GM12891 (cell line): ENCODE measurements at places on chromosomes 7 and 10.

DNA sequence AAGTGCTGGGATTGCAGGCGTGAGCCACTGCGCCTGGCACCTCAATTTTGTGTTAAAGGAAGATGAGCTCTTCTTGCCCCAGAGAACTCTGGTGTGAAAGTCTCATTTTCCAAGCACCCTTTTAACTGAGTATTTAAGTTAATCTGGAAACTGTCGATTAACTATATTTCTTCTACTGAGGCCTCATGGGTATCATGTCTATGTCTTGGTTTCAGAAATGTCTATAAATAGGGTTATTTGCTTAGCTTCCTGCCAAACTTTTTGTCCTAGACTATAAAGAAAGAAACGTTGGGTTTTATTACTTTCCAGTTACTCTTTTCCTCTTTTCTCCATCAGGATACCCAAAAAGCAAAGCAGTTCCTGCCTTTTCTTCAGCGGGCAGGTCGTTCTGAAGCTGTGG, 102.4 kb downstream of the LRRC4 start:
- no peak for DNase-seq

DNA sequence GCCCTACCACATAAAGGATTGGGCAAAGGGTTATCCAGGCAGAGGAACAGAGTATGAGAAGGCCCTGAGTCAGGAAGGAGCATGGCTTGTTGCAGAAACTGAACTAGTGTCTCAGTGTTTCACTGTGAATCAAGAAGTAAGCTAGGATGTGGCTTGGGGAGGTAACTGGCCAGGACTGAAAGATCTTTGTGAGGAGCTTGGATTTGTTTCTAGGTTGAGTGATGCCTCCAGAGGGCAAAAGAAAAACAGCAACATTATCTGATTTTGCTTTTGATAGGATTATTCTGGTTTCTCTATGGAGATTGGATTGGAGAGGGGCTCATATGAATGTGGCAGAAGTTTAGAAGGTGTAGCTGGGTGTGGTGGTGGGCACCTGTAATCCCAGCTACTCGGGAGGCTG, 137.9 kb upstream of the HDAC9 start:
- no peak for DNase-seq

- no peak for DNase-seq
Measured at GRCh38 chr7:1029637-1030443, 14.5 kb upstream of the GPR146 start.

GRCh38 chr7:6169805-6170520, 102.5 kb downstream of the CYTH3 start:
- no peak for DNase-seq

GRCh38 chr7:144780071-144780608, 55.7 kb downstream of the TPK1 start:
- no peak for DNase-seq

DNA sequence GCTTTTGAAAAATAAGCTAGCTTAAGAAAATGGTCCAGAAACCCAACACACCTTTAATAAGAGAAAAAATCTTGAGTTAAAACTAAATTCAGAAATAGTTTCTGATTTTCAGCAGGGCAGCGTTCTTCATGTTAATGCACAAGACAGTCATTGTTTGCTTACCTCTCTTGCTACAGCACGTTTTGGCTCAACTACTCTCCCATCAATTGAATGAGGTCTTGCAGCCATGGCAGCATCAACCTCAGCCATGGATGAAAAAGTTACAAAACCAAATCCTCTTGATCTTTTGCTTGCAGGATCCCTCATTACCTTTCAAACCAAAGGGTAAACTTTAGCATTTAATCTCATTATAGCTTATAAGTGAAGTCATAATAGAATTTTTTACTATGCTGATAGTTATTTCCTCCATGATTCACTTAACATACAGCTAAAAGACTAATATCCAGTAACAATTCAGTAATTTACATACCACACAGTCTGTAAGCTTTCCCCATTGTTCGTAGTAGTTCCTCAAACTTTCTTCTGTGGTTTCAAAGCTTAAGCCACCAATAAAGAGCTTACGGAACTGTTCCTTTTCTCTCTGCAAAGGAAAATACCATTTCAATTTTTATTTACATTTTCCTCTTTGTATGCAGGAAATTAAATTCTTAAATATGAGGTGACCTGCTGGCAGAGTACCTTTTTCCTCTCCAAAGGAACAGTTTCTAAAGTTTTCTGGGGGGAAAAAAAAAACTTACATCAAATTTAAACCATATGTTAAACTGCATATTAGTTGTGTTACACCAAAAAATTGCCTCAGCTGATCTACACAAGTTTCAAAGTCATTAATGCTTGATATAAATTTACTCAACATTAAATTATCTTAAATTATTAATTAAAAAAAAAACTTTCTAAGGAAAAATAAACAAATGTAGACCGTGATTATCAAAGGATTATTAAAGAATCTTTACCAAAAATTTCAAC, 3.1 kb downstream of the HNRNPA2B1 start:
- DNase-seq, result no peak

- no peak for DNase-seq
Measured at GRCh38 chr7:124489082-124489819, 276.3 kb downstream of the GPR37 start.

GRCh38 chr7:139692723-139693122, 85.1 kb downstream of the HIPK2 start:
- DNase-seq, result no peak
